ENCODE measurements at places on chromosomes 3 and 15.

DNA sequence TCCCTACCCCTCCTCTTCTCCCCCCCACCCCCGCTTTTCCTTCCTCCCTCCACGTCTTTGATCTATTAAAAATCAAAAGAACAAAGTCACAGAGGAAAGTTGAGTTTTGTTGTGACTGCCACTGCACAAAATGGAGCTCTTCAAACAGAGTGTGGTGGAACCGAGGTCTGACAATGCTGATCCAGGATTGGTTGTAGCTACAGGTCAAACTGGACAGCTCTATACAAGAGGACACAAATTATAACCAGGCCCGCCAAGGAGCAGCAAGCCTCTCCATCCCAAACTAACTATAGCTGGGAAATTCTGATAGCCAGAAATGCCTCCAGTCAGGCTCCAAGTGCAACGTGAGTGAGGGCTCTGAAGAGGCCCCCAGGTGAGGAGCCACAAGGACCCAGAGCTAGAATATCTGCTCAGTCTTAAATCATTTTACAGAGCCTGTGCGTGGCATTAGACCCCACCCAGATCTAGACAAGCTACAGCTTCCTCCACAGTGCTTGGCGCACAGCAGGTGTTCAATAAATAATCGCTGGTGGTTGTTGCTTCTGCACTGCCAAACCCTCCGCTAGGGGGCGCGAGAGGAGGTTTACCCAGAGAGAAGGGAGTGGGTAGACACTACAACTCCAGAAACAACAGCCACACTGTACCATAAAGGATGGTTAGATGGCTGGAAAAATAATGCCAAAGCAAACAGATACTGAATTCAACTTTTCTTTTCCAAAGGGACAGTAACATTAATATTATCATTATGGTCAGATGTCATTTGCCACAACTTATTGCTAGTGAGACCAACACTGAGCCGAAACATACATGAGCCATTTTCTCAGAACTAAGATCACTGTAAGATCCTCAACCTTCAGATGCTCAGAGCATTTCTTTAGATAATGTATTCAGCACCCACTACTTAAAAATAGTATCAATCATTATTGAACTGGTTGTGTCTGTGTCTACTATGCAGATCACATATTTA lies 44.6 kb downstream of the ZIC4 start:
- no peak for DNase-seq

- DNase-seq: no peak
Measured at GRCh38 chr15:74769463-74770025, 12.3 kb upstream of the CSK start.

DNA sequence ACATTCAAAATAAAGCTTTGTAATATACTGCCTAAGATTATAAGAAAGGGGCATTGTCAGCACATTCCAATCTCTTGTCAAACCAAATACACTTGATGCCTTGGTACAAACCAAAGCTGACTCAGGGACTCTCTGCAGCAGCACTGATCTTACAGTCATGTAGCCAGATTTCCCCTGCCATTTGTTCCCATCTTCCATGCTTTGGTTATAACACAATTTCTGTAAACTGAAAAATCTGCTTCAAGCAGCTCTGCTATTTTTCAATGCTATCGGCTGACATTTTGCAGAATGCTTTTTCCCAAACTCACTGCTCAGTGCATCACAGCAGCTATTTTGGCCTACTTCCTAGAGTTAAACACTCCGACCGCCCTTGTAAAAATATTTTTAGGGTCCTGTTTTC lies 18.2 kb downstream of the PLOD2 start:
- DNase-seq: no peak

GRCh38 chr3:149306751-149307434 lies 26.5 kb downstream of the TM4SF18 start:
- DNase-seq: no peak
